ENCODE measurements at places on chromosomes 2 and 18.

DNA sequence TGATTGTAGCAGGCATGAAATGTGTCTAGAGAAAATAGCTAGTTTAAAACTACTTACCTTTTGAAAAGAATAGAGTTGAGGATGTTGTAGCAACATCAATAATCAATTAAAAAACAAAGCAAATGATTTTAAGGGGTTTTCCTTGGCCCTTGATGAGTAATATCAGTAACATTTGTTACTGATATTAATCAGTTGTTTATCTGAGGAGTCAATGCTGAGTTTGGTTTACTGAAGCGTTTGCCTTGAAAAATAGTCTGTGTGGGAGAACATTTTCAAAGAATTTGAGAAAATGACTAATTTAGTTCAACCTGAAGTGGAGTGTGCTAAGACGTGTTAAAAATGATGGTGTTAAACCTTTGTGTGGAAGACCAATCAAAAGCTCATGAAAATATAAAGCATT, 9.3 kb downstream of the PTH2R start:
- DNase-seq, result no peak

DNA sequence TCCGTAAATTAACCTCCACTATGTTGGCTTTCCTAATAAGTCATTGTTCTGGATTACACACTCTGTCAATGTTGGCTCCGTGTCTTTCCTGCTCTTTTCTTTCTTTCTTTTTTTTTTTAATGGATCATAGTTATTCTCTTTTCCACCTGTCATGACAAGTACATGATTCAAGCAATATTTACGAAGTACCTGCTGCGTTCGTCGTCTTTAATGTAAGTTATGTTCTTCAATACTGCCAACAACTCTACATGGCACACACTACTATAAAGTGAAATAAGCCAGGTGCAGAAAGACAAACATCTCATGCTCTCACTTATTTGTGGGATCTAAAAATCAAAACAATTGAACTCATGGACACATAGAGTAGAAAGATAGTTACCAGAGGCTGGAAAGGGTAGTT, 239.1 kb downstream of the SCG2 start:
- DNase-seq, result no peak

GRCh38 chr2:233643128-233643527, 6.9 kb downstream of the UGT1A10 start:
- no peak for DNase-seq

GRCh38 chr2:134934150-134934549, 15.5 kb downstream of the CCNT2 start:
- DNase-seq, result no peak

DNA sequence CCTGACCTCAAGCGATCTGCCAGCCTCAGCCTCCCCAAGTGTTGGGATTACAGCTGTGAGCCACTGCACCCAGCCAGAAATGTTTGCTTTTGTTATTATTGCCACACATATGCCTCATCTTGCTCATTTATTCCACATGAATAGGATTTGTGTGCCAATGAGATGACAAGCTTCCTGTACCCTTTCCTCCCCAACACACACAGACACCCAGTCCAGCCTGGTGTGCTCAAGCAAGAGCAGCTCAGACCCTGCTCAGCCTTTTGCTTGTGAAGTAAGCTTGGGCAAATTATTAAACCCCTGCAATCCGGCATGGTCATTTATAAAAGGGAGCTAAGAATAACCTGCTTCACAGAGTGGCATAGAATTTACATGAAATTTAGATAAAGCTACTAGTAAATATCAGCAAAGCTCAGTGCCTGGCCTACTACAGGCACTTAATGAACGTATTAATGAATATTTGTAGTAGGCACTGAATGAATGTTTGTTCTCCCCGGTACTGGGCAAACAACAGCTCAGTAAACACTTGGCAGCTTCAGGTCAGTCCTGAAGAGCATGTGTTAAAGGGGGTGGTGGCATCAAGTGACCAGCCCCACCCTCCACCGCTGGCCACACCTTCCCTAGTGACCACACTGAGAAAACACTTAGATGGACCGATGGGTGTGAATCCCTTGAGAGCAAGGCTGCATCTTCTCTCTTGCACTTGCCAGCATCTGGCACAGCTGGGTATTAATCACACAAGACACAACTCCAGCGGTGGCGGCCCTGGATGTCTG, 280.2 kb downstream of the SRBD1 start:
- peak; percentile 39 for DNase-seq

- DNase-seq, result no peak
Observed at GRCh38 chr2:152115952-152116351, 17.1 kb upstream of the CACNB4 start.

DNA sequence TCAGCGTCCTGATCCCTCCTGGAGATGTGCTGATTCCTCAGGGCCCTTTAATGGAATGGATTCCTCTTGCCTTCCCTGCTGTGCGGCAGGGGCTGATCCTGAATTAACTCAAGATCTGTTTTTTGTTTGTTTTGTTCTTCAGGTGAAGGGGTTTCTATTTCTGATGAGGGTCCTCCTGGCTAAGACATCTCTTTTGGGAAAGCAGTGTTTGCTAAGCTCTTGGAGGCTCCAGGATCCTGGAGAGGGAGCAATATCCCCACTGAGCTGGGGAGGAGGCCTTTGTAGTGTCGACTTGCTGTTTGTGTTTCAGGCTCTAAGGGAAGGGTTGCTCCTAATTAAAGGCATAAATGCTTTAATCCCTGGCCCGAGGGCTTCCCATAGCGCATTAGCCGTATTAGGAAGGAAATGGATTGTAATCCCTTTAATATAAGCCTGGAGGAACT, 65.3 kb upstream of the FOXI3 start:
- peak; percentile 3 for DNase-seq

GRCh38 chr2:176589825-176590440, 320.7 kb downstream of the MTX2 start:
- DNase-seq, result no peak

GRCh38 chr2:15927551-15928218, 12.7 kb upstream of the MYCN start:
- DNase-seq, result no peak

DNA sequence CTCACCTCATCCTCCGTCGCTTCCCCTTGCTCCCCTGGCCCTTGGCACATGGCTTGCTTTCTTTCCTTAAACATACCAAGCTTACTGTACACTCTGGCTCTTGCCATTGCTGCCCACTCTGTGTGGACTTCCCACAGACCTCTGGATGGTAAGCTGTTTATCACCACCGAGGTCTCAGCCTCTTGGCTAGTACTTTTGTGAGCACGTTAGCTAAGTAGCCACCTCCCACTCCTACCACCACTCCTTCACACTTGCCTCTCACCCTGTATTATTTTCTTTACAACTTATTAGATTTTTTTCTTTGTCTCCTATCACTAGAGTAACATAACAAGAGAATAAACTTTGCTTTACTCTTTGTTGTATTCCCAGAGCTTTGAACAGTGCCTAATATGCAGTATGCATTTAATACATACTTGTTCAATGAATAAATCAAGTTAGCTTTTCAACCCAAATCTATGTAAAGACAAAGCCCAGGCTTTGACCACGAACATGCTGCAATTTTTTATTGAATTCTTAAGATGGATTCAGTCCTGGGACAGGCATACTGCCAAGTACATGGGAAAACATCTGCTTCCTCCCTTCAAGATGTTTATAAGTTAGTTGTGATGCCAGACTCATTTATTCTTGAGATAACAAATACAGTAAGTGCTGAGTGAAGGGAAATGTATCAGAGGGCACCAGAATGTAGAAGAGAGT, 25.0 kb upstream of the MSGN1 start:
- DNase-seq, result no peak

- DNase-seq, result no peak
Observed at GRCh38 chr2:10042301-10043161, 819 bp upstream of the KLF11 start.

DNA sequence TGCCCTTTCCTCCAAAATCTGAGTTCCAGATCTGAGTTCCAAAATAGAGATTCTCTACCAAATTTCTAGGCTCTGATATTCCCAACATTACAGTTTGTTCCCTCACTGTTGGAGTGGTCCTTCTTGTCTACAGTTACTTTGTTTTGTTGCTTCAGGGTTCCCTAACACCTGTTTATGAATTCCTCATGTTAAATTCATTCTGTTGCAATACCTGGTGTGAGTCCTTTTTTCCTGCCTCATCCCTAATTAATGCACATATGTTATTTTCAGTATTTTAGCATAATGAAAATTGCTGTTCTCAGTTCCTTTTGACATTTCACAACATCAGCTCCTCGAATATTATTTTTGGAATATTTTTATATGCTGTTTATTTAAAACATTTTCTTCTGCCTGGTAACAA, 16.2 kb downstream of the SERPINB13 start:
- DNase-seq, result no peak
